ENCODE measurements at places on chromosomes 12 and 14.

- no peak for DNase-seq
Measured at GRCh38 chr12:130281153-130281799, 56.4 kb upstream of the PIWIL1 start.

- no peak for DNase-seq
Measured at GRCh38 chr14:76844223-76844622, 18.0 kb downstream of the LRRC74A start.

DNA sequence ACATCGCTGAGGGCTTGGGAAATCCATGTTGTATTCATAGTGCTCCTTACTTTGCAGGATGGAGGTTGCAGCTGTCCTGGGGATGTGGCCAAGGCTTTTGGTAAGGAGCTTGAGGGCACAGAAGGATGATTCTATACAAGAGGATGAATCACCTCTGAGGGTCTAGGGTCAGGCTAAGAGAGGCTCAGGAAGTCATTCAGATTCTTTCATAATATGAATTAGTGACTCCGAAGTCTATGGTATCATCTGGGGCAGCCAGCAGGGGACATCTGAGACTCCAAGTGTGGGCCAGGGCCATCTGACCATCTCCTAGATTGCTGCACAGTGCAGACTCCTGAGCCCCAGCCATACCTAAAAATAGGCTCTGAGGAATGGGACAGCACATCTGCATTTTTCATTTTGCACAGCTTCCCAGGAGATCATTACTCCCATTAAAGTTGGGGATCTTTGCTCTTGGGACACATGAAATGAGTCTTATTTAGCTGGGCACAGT, 4.8 kb downstream of the GMPR2 start:
- no peak for DNase-seq

DNA sequence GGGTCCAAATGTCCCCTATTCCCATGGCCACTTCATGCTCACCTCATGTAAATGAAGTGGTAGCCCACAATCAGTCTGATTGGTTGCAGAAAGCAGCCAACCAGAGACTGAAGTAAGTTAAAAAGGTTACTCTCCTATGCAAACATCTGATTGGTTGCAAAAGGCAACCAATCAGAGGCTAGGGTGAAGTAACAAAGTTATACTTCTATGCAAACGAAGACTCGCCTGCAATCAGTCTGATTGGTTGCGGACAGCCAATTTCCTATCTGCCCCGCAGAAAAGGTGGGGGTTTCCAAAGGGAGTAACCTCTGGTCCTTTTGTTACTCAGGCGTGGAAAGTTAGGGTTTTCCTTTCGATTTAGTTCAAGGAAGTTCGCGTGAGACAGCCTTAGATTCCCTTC, 208.1 kb upstream of the NEDD1 start:
- no peak for DNase-seq

DNA sequence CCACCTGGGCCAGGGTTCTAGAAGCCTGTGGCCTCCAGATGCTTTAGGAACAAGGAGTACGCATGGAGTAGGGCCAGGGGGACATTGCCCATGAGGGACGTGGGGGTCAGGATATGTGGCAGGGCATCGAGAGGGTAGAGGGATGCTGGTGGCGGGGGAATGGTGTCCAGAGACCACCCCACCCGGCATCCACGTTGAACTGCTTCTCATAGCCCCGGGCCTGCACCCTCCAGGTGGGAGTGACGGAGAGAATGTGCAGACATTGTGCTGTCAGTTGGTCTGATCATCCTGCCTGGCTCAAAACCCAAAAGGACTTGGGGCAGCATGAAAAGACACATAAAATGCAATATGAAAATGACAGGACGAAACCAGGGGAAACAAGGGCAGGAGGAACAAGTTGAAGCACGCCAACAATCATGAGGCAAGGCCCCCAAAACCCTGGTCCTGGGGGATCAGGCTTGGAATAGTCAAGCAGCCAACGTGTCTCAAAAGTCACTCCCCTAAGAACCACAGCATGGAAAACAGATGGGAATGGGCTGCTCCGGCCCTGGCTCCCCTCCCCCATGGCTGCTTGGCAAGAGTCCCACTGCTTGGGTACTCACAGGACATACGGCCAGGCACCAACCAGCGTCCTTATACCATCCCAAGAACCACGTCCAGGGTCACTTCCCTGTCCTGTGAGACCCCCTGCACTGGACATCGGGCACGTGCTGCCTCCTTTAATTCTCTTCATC, 117.9 kb downstream of the DICER1 start:
- DNase-seq: no peak

DNA sequence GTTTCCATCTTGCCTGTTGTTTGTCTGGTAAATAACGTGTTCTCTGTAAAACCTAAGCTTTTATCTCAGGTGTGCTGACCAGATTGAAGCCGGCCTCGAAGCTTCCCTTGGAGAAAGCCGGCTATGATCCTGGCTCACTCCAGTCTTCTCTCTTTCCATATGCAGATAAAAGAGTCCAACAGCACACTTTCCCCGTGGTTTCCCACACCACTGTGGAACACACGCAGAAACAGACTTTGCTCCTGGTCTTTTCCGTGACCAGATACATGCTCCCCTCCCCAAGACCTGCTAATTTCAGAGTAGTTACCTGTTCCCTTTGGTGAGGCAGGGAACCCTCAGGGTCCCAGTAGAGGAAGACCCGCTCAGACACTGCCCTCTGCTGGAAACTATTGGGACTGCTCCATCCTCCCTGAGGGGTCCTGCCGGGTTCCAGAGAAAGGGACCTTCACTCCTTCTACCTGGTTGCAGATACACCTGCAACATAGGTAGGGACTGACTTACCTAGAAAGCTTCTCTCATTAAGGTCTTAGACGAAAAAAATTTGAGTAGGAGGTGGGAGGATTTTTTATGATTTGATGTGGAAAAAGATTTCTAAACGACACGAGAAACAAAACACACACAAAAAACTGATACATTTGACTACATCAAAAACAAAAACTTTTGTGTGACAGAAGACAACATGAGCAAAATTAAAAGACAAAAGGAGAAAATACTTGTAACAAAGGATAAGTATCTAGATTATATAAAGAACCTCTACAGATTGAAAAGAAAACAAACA, 415.4 kb upstream of the CCDC196 start:
- DNase-seq: peak; percentile 50

- DNase-seq: no peak
Measured at GRCh38 chr12:43213608-43214007, 338.4 kb downstream of the ADAMTS20 start.

DNA sequence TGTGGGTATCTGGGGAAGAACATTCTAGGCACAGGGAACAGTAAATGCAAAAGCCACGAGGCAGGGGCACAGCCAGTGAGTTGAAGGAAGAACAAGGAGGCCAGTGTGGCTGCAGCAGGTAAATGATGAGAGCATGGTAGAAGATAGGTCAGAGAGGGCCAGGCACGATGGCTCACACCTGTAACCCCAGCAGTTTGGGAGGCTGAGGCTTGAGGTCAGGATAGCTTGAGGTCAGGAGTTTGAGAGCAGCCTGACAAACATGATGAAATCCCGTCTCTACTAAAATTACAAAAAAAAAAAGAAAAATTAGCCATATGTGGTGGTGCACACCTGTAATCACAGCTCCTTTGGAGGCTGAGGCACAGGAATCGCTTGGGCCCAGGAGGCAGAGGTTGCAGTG, 86.7 kb upstream of the ESRRB start:
- no peak for DNase-seq

GRCh38 chr14:36317650-36318049, 2.8 kb downstream of the MBIP start:
- no peak for DNase-seq

GRCh38 chr14:51873221-51873893, 12.9 kb downstream of the GNG2 start:
- peak; percentile 30 for DNase-seq

- DNase-seq: no peak
Measured at GRCh38 chr14:82549306-82549990, 1015.8 kb upstream of the SEL1L start.
